ENCODE measurements at places on chromosomes 6 and 20. TPM values are rescaled to one million over a fixed set of nuclear protein-coding genes. Genes with fewer than 3 reads are reported as not detected.

The PRSS16 gene
- total RNA-seq: not detected

The BIRC7 gene
- total RNA-seq: not detected

The EPHA7 gene
- total RNA-seq: 0.39 TPM

The NT5E gene
- 924 TPM for total RNA-seq

The ELOVL4 gene
- total RNA-seq: 8.4 TPM

The FAM217B gene
- total RNA-seq: 4.3 TPM

The MYL9 gene
- total RNA-seq: 23.1 TPM
